Astrocyte of the cerebellum (primary cell): ENCODE measurements at places on chromosomes 11 and 22.
A peak's percentile ranks its signal among the peaks of the same experiment; 100 is the strongest.

- no peak for DNase-seq
Observed at GRCh38 chr11:88666364-88666763, 328.8 kb upstream of the CTSC start.

DNA sequence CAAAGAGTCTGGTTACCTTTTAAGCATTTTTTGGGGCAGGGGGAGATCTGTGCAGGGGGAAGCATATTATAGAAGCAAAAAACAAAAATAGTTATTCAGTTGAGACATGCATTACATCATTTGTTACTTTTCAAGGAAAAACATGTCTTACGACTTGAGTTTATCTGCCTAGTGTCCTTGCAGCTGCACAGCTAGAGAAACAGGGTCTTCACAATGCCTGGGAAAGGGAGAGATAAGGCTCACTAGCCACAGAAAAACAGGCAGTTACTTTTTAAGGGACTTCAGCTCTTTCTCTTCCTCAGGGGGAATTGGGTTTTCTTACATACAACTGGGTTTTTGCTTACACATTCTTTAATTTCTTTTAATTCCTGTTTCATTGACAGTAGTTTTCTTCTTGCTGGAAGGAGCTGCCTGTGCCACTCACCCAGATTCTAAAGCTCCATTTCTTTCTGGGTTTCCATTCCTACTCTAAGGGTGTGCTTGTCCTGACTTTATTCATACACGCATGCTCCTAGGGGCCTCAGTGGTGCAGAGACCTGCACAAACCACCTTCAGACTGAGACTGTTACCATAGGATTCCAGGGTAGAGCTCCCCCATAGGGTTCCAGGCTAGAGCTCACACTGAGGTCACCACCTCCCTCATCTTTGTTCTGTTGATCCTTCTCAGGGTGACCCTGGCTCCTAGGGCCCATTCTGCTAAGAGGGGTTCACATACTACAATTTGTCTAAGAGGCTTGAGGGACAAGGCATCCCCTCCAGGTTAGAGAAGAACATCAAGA, 14.7 kb upstream of the UBQLNL start:
- no peak for DNase-seq

DNA sequence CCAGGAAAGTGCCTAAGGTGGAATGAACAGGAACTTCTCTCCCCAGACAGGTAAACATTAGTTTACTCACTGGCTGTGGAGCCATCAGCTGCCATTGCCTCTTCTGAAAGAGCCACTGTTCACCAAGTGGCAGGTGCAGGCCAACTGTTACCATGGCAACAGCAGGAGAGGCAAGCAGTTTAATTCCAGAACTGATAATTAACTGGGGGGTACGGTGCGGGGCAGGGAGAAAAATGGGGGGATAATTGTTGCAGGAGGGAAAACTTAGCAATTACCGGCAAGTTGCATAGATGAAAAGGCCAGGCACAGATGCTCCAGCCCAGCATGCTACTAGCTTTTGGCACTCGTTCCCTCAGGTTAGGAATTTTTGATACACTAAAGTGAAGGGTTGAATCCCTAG, 85.1 kb downstream of the TRIM44 start:
- DNase-seq, result no peak

- DNase-seq, result peak; percentile 32
Observed at GRCh38 chr11:125433454-125434121, 62.5 kb downstream of the FEZ1 start.

GRCh38 chr22:30294066-30294465, 4.8 kb upstream of the CASTOR1 start:
- DNase-seq, result no peak

DNA sequence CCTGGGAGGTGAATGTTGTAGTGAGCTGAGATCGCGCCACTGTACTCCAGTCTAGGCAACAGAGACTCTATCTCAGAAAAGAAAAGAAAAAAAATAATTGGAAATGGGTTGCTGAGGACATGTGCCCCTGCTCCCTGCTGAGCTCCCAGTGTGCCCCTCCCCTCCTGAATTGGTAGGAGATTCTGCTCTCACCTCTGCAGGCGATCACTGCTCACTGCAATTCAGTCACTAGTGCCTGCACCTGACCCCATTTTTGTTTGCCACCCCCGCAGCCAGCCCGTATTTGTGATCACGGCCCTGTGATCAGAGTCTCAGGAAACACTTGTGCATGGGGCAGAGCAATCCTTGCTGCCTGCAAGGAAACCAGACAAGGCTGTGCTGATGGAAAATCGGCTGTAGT, 16.3 kb upstream of the SEC14L3 start:
- no peak for DNase-seq

DNA sequence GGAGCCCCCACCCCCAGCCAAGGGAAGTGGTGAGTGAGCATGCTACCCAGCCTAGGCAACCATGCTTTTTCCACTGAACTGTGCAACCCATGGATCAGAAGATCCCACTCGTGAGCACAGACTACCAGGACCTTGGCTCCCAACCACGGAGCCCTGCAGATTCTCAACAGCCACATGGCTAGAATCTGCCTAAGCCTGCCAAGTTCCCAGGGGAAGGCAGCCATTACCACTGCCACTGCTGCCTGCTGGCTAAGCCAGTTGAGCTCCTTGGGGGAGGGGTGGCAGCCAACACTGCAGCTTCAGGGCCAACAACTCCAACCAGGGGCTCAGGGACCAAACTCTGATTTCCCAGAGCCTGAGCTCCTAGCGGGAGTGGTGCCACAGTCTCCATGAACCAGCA, 195.8 kb downstream of the DLG2 start:
- no peak for DNase-seq

DNA sequence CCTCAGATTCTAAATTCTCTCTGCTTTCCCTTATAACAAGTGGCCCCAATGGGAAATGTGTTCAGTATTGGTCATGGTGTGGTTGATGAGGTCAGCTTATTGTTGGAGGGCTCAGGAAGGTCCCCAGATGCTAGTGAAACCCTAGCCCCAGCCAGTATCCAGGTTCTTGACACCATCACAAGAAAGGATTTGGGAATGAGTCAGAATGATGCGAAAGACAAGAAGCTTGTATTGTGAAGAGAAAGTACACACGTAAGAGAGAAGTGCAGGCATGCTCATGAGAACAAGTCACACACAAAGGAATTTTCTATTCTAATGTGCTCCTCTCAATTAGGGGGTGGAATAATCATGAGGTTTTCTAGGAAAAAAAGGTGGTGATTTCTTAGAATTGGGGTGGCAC, 34.9 kb upstream of the TRPC6 start:
- peak; percentile 41 for DNase-seq

GRCh38 chr11:31620434-31620833, 110.9 kb downstream of the ELP4 start:
- DNase-seq, result no peak

GRCh38 chr11:72896431-72896830, 82.2 kb downstream of the ATG16L2 start:
- no peak for DNase-seq

DNA sequence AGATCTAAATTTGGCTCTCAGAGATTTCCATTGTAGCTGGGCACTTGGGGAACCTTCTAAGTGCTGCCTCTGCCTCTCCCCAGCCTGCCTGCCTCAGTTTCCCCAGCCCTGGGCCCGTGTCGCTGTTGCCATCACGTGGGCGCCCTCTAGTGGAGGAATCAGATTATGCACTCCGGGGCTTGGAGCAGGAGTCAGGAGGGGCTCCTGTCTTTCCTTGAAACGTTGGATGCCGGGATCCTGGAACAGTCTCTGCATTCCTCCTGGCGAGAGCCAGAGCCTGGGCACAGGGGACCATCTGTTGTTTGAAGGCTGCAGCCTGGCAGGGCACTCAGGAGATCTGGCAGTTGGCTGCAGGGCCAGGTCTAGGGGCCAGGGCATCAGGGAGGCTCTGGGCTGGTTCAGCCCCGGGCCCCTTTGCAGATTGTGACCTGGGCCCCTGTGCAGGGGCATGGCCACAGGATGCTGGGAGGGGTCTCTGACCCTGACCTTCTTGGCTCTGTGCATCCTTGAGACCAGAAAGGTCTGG, 71.6 kb downstream of the LRP5 start:
- no peak for DNase-seq

DNA sequence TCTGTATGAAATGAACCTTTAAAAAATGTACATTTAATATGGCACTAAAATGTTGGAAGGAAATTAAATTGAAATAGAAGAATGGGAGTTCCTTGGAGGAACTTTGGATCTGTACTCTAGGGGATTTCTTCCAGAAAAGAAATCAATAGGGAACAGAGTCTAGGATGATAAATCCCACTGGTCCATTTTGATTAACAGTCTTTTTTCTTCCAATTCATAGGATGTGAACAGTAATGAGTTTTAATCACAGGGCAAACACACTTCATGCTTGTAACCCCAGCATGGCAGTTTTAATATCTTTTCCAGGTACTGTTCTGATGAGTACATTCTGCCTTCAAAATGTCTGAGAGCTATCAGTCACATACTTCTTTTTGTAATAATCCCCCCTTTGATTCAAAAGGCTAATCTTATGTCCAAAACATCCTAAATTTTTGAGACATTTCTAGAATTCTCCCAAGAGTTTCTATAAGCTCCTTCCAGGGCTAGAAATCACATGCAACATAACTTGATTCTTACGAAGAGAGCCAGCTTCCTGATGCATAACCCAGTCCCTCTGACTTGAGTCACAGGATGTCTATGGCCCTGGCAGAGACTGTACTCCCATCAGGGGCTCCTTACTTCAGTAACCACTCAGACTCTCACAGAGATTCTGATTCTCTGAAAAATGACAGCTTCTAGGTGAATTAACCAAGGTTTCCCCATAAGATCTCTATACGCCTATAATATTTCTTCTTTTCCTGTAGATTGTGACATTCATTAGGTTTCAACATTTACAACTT, 112.9 kb downstream of the SLC36A4 start:
- DNase-seq, result no peak

DNA sequence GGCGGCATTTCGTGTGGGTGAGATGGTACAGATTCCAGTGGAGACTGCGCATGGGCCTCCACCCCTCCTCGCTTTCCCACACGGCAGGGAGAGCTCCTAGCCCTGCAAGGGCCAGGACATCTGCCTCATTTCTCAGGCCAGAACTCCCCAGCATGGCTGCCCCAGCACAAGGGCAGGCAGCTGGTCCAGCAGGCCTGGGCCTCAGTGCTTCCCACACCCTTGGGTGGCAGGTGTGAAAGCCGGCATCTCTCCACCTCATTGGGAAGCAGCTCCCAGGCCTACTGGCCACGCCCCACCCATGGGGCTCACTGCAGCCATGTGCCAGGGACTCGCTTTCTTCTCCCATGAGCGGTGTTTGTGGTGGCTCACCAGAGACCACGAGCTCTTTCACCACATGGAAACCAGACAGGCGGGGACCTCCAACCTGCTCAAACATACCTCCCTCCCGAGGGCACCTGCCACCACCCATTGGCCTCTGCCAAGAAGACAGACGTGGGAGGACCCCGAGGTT, 79.1 kb downstream of the NAT10 start:
- no peak for DNase-seq

GRCh38 chr11:80925321-80925720, 1484.5 kb upstream of the TENM4 start:
- no peak for DNase-seq

DNA sequence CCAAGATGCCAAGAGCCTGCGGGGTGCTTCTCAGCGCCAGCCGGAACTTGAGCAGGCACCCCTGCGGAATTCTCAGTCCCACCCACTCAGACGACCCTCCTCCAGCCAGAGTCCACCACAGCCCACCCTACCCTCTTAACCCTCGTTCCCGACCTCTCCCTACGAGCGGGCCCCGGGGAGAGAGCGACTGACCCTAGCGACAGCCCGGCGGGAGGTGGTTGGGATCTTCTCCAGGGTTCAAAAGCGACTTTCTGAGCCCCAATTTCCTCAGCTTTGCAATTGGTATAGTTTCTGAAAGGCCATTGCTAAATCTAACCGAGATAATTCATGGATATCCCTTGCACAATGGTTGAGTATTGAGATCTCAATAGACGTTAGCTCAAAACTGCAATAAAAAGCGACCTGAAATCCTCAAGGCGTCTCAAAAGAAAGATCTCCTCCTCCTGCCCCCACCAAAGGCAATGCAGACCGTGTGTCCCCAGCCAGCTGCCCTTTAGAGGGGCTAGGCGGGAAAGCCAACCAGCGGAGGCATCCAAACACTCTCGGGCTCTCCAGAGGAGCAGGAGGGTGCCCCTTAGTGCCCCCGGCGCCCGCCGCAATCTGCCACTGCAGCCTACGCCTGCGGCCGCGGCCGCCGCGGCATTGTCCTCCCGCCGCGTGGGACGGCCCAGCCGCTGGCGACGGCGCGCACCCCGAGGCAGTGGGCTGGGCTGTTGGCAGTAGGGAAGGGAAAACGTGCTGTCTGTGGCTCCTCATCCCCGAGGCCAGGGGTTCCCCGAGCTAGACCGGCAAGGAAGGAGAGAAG, 1.5 kb upstream of the SLC6A5 start:
- DNase-seq, result no peak

DNA sequence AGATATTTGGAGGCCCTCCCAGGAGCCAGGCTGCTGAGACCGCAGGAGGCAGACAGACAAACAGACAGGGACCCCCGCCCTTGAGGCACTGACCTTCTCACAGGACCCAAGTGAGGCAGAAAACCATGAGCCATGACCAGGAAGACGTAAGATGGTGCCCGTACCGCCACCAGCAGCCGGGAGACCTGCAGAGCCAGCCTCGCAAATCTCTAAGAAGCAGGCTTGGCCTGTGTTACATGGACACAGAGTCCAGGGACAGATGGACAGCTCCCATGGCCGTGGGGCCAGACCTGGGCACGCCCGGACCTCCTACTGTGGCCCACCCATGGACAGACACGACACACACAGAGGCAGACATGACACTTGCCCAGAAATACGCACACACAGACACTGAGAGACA, 30.7 kb upstream of the TOLLIP start:
- DNase-seq, result no peak

DNA sequence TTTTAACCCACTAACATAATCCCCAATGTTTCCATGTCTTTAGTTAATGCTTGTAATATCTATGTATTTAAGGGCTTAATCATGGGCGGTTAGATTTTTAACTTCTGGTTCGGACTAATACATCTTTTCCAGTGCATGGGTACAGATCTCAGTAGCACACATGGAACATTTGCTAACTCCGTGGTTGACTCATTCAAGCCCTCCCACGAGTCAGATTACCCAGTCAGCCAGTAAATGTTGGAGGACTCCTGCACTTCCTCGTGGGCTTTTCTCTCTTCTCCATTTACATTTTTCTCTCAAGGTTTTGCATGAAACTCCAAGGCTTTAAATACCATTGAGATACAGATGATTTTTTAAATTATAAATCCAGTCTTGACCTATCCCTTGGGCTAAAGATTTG, 313.9 kb downstream of the ST3GAL4 start:
- DNase-seq, result no peak

DNA sequence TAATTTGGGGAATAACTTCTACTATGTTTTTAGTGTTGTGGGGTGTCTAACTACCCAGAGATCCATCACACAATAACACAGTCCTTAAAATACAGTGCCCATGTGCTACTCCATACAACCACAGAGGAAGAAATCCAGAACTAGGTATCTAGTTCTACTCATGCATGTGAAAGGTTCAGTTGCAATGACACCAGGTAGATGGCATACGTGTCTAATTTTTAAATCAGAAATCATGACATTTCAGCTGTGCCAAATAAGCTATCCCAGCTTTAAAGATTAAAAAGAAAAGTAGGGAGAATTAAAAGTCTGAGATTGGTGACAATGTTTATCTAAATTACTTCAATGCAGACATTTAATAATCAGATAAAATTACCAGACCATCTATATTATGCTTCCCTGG, 122.2 kb downstream of the CD44 start:
- no peak for DNase-seq

- DNase-seq, result no peak
Observed at GRCh38 chr11:73991471-73992006, 8.9 kb upstream of the UCP2 start.

GRCh38 chr11:61742391-61742790, 10.0 kb upstream of the MYRF start:
- no peak for DNase-seq

GRCh38 chr22:38243007-38243765, 29.6 kb downstream of the TMEM184B start:
- DNase-seq, result no peak
